ENCODE measurements at places on chromosomes 12 and 14.

DNA sequence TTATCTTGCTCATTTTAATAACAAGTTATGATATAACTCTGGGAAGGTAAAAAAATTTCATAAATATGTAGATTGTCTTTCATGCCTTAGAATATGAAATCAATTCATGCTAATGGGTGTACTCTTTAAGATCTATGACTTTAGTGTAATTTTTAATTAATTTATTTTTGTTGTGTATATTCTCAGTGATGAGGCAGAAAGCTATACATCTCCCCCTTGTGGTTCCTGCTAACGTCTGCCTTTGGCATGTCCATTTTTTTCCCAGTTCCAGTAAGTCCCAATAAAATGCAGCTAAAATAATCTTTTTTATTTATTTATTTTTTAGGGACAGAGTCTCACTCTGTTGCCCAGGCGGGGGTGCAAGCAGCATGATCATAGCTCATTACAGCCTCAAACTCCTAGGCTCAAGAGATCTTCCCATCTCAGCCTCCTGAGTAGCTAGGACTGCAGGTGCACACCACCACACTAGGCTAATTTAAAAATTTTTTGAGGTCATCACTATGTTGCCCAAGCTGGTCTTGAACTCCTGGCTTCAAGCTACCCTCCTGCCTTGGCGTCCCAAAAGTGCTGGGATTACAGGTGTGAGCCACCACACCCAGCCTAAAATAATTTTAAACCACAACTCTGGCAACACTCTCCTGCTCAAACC lies 3.3 kb upstream of the CHURC1 start:
- no peak for DNase-seq

DNA sequence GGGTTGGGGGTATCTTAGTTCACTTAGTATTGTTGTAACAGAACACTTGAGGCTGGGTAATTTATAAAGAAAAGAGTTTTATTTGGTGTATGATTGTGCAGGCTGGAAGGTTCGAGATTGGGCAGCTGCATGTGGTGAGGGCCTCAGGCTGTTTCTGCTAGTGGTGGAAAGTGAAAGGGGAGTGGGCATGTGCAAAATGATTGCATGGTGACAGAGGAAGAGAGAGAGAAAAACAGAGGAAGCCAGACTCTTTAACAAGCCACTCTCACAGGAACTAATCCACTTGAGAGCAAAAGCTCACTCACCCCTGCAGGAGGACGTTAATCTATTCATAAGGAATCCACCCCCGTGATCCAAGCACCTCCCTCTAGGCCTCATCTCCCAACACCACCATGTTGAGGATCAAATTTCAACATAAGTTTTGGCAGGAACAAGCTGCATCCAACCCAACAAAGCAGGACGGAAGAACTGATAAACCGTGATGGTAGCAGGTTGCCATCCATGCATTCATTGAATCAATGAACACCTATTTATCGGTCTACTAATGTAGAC lies 165.0 kb upstream of the GZMB start:
- no peak for DNase-seq

DNA sequence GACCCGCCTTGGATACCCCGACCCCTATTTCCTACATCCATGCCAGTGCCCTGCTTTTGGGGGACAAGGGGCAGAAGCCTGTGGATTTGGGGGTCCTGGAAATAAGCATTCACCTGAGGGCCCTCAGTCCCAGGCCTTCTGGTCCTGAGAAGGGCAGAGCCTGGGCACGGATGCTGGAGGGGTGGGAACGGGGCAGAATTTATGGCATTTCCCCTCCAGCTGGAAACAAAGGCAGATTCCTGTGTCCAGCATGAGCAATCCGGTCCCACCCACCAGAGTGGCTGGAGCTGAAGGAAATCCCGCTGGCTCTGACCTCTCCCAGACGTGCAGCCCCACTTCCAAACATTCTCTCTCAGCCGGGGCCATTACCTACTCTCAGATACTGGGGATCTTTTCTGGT lies 9.3 kb downstream of the ANKRD33 start:
- DNase-seq, result no peak

- no peak for DNase-seq
Measured at GRCh38 chr14:105023144-105023543, 2.3 kb upstream of the CDCA4 start.

DNA sequence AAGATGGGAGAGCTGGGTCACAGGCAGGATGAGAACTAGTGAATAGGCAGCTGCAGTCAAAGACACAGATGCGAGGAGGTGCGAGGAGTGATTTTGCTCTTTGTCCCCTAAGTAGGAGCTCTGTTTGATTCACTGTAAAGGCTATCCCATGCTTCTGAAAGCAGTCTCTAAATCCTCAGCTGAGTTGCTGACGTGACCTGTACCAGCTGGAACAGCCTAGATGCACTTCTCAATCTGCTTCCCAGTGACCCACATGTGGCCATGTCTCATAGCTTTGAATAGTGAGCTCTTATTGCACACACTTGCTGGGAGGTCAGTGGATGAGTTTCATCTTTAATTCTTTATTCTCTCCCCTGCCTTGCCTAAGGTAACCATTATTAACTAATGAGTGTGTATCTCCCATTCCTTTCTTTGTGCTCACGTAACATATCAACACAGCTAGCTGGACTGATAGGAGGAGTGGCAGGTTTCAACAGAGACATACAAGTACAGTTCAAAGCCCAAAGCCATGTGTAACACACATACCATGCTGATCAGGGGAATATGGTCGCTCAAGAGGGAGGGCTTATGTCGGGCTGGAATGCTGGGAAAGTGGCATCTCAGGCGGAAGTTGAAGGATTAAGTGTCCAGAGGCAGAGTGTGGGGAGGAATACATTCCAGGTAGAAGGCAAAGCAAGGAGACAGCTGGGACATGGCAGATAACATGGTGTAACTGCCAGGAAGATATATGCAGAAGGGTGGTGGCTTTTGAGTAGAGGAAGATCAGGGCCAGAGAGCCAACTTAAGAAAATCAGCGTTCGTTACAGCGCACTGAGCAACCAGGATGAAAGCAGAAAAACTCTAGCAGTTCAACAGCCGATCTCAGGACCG lies 15.4 kb upstream of the YY1 start:
- DNase-seq, result no peak
